HT1080 (cell line): ENCODE measurements at places on chromosomes 7 and 10. TPM values are rescaled to one million over a fixed set of nuclear protein-coding genes. Genes with fewer than 3 reads are reported as not detected.

The JAKMIP3 gene
- total RNA-seq = 0.03 TPM in 2 replicates

The ELFN1 gene
- 7.4 and 11.1 TPM in 2 replicates for total RNA-seq

The DIP2C gene
- 2.4 and 3.2 TPM in 2 replicates for total RNA-seq

The C10orf95 gene
- total RNA-seq = 0.37 TPM in 1 of 2 replicates, not detected in the other

The ERV3-1 gene
- total RNA-seq = 1.5 and 1.7 TPM in 2 replicates

The MYOZ1 gene
- not detected in 2 replicates for total RNA-seq

The TMEM140 gene
- total RNA-seq = 0.60 and 1.8 TPM in 2 replicates

The MGAM2 gene
- 0.03 and 0.05 TPM in 2 replicates for total RNA-seq

The NKX2-3 gene
- not detected in 2 replicates for total RNA-seq

The RHOBTB1 gene
- total RNA-seq = 5.9 and 6.8 TPM in 2 replicates

The CXCL12 gene
- total RNA-seq = not detected in 2 replicates

The GNAT3 gene
- not detected in 2 replicates for total RNA-seq

The SGCE gene
- total RNA-seq = 32.8 and 49.1 TPM in 2 replicates

The RTKN2 gene
- 6.2 and 6.5 TPM in 2 replicates for total RNA-seq

The MBL2 gene
- not detected in 2 replicates for total RNA-seq

The IL15RA gene
- total RNA-seq = 14.3 and 22.9 TPM in 2 replicates

The PAOX gene
- total RNA-seq = 0.43 and 0.70 TPM in 2 replicates

The NPFFR1 gene
- not detected in 2 replicates for total RNA-seq

The KIF20B gene
- 20.3 and 20.8 TPM in 2 replicates for total RNA-seq

The SMO gene
- total RNA-seq = 15.8 and 16.1 TPM in 2 replicates

The TAS2R4 gene
- 0.14 and 0.63 TPM in 2 replicates for total RNA-seq

The ZNF488 gene
- 0.10 and 0.11 TPM in 2 replicates for total RNA-seq

The CPED1 gene
- 13.1 and 18.1 TPM in 2 replicates for total RNA-seq

The CALHM3 gene
- total RNA-seq = not detected in 2 replicates

The MCM10 gene
- 49.7 and 51.6 TPM in 2 replicates for total RNA-seq

The HNRNPH3 gene
- 17.6 and 20.9 TPM in 2 replicates for total RNA-seq

The PRSS37 gene
- total RNA-seq = not detected in 2 replicates

The MOGAT3 gene
- 0.21 TPM in 1 of 2 replicates, not detected in the other for total RNA-seq

The CYP2C18 gene
- total RNA-seq = 0.05 TPM in 1 of 2 replicates, not detected in the other

The IDI2 gene
- total RNA-seq = not detected in 2 replicates

The TRIM50 gene
- total RNA-seq = not detected in 2 replicates

The LIMK1 gene
- 36.5 and 46.6 TPM in 2 replicates for total RNA-seq

The AKR1C4 gene
- total RNA-seq = not detected in 2 replicates
